Smooth muscle cell of bladder (primary cell): ENCODE measurements at places on chromosomes 6 and 20. TPM values are rescaled to one million over a fixed set of nuclear protein-coding genes. Genes with fewer than 3 reads are reported as not detected.

The WFDC6 gene
- not detected in 2 replicates for total RNA-seq

The BNIP5 gene
- total RNA-seq: not detected in 2 replicates

The IER3 gene
- total RNA-seq: 48.9 and 61.3 TPM in 2 replicates

The RFX6 gene
- not detected in 2 replicates for total RNA-seq

The RCAN2 gene
- 3.7 and 4.2 TPM in 2 replicates for total RNA-seq

The NNAT gene
- total RNA-seq: 0.14 TPM in 1 of 2 replicates, not detected in the other

The ERVFRD-1 gene
- not detected in 2 replicates for total RNA-seq

The KCNK16 gene
- total RNA-seq: not detected in 2 replicates

The MCHR2 gene
- not detected in 2 replicates for total RNA-seq

The C20orf144 gene
- 0.09 and 0.14 TPM in 2 replicates for total RNA-seq

The ARMC12 gene
- total RNA-seq: 0.28 and 0.65 TPM in 2 replicates

The PRSS16 gene
- 0.28 TPM in 1 of 2 replicates, not detected in the other for total RNA-seq

The ZNF334 gene
- 1.8 and 2.0 TPM in 2 replicates for total RNA-seq

The IPCEF1 gene
- total RNA-seq: 0.09 and 0.43 TPM in 2 replicates

The SLC32A1 gene
- total RNA-seq: not detected in 2 replicates

The TBP gene
- 6.4 and 9.3 TPM in 2 replicates for total RNA-seq

The BPIFB4 gene
- total RNA-seq: not detected in 2 replicates

The HLA-F gene
- 2.6 and 8.0 TPM in 2 replicates for total RNA-seq

The MRPL2 gene
- total RNA-seq: 16.5 and 18.1 TPM in 2 replicates

The VSX1 gene
- not detected in 2 replicates for total RNA-seq

The HMGCLL1 gene
- 0.18 and 0.28 TPM in 2 replicates for total RNA-seq

The CSNK2B gene
- total RNA-seq: 97.7 and 99.1 TPM in 2 replicates

The CPNE1 gene
- total RNA-seq: 147 and 199 TPM in 2 replicates
